Umbilical cord (tissue), 2 donors: ENCODE measurements at places on chromosomes 2 and 18. TPM values are rescaled to one million over a fixed set of nuclear protein-coding genes. Genes with fewer than 3 reads are reported as not detected.

The CHST9 gene
- 3.4 TPM for total RNA-seq

The ZNF236 gene
- total RNA-seq = 34.2 TPM

The IDH1 gene
- total RNA-seq = 122 TPM

The TTN gene
- 14.0 TPM for total RNA-seq

The OSBPL6 gene
- 0.96 TPM for total RNA-seq

The HOXD3 gene
- not detected for total RNA-seq

The ATP5MC3 gene
- 64.3 TPM for total RNA-seq

The POTEC gene
- 0.72 TPM for total RNA-seq
